ENCODE measurements at places on chromosomes 2 and 18. TPM values are rescaled to one million over a fixed set of nuclear protein-coding genes. Genes with fewer than 3 reads are reported as not detected.

- no peaks in the 10 kb centered on the region for H3K27me3 ChIP-seq
- peak overlapping the region; percentile 43 for H3K27ac ChIP-seq
- H3K36me3 ChIP-seq, result no peaks in the 10 kb centered on the region
- no peak overlapping the region for H3K4me3 ChIP-seq
- peak; percentile 50 for DNase-seq
These were observed 75.3 kb downstream of the VSNL1 start for GRCh38 chr2:17615728-17616351.

DNA sequence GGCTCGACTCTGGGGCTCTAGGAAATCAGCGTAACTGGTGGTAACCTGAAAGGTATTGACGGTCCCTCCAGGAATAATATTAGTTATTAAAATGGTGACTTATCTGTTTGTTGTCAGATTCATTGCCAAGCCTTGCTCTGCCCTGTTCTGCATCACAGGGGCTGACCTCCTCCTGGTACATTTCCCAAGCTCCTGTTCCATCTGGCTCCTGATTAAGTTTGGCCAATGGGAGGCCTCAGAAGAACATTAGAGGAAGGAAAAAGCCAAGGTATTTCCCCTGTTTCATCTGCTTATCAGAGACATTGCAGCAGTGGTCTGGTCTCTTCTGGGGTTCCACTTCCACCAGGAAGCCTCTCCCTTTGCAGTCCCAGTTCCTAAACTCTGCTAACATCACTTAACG lies 527.0 kb downstream of the TNS1 start:
- no peaks in the 10 kb centered on the region for H3K27me3 ChIP-seq
- H3K4me1 ChIP-seq, result no peaks in the 10 kb centered on the region
- no peak overlapping the region for H3K4me3 ChIP-seq
- H3K36me3 ChIP-seq, result no peaks in the 10 kb centered on the region
- DNase-seq, result no peak

Gene C2orf42
- 30.0 TPM for total RNA-seq

DNA sequence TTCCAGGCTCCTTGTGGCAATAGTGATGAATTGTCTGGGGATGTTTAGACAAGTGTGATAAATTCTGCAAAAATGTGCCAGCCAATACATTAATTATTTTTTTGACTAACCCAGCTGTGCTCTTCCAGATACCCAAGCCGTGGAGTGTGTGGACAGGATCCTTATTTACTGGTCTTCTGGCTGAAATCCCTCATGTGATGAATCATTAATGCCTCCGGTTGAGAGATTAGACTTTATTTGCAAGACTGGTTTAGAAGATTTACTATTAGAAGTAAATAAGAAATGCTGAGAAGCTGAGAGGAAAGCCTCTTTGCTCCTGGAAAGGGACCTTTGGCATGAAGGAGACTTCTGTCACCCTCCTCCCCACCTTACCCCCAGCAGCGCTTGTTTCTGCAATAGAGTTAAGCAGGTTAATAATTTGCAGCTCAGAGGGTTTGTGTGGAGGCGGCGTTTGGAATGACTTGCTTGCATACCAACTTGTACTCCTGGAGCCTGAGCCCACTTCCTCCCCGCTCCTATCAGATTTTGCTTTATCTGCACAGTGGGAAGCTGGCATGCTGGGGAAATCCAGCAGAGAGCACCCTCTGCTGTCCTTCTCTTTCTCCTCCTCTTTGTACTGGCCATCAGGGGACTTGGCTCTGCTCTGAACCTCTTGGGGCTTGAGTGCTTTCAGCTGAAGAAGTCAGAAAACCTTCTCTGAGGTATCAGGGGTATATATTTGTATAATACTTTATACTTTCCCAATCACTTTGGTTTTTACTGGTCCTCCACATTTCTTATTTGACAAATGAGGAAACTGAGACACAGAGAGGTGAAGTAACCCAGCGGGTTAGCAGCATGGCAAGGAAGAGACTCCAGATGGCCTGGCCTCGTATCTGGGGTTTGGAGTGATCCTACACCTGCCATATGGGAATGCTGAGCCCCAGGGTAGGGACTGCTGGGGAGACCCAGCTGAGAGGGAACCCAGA lies 16.3 kb downstream of the SLC3A1 start:
- DNase-seq, result peak; percentile 38
- H3K27me3 ChIP-seq, result no peaks in the 10 kb centered on the region

DNA sequence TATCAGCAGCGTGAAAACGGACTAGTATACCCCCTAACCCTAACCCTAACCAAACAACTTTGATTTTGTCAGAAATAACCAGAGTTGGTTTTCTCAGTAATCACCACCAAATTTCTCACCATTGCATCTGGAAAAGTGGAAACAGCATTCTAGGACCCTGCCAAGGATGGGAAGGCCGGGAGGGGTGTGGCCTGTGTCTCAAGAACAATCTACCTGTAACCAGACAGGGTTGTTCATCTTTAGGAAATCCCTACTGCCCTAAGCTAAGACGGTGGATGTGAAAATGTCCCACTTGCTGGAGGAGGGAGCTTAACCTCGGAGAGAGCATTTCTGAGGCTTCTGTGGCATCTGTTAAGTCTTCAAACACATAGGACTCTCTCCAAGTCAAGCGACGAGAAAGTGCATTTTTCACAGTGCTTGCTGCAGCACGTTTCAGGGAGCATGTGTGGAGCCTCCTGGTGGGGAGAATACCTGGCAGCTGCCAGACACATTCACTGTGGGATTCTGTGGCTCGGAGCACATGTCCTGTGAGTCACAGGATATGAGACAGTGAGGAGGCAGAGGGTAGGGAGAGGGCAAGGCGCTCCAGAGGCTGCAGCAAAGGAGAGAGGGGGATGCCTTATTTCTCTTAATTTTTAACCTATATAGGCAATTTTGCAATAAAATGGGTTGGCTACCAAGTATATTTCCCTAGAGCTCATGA lies 207.5 kb downstream of the SPP2 start:
- no peak overlapping the region for H3K4me3 ChIP-seq
- peaks cover 10% of the 10 kb centered on the region for H3K4me1 ChIP-seq
- H3K27me3 ChIP-seq, result no peaks in the 10 kb centered on the region

- no peak for DNase-seq
- no peaks in the 10 kb centered on the region for H3K27me3 ChIP-seq
- no peaks in the 10 kb centered on the region for H3K36me3 ChIP-seq
- no peak overlapping the region for H3K4me3 ChIP-seq
- H3K4me1 ChIP-seq, result peaks cover 8% of the 10 kb centered on the region
These were observed 639.8 kb upstream of the ZEB2 start for GRCh38 chr2:145159676-145160075.

Gene CCDC88A
- 36.1 TPM for total RNA-seq

DNA sequence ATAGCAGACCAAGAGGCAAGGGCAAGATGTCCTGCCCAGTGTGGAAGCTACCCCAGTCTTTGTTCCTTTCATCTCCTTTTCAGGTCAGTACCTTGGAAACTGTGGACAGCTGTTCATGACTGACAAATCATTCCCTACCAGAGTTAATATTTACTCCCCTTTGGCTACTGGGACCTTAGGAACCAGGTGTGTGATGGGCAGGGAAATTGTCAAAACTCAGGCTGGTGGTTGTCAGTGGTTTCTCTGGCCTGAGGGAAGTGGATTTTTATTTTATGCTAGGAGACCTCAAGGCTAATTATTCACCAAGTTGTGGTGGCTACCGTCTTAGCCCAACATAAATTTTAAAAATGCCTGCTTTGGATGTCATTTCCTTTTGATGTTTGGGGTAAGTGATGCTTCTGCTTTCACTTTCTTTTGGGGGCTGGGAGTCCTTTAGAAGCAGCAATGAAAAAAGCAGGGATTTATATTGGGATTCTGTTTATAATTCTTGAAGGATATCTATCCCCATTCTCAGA lies 119.3 kb downstream of the SETBP1 start:
- no peak overlapping the region for H3K4me3 ChIP-seq
- H3K27ac ChIP-seq, result no peak overlapping the region
- H3K27me3 ChIP-seq, result no peaks in the 10 kb centered on the region

Data from breast epithelium (tissue), 4 donors.